ENCODE measurements at places on chromosomes 13 and 19. TPM values are rescaled to one million over a fixed set of nuclear protein-coding genes. Genes with fewer than 3 reads are reported as not detected.

Gene NLRP4
- not detected for total RNA-seq

- no peak for DNase-seq
- peaks cover 18% of the 10 kb centered on the region for H3K36me3 ChIP-seq
- H3K4me1 ChIP-seq = peaks cover 37% of the 10 kb centered on the region
- peak overlapping the region; percentile 95 for H3K4me3 ChIP-seq
Observed at GRCh38 chr19:10655457-10656312, 1.5 kb downstream of the ILF3 start.

GRCh38 chr13:55999709-56000108 lies 1141.0 kb upstream of the PRR20A start:
- no peak for DNase-seq
- no peaks in the 10 kb centered on the region for H3K27me3 ChIP-seq
- no peaks in the 10 kb centered on the region for H3K4me1 ChIP-seq
- H3K27ac ChIP-seq = no peak overlapping the region
- H3K36me3 ChIP-seq = no peaks in the 10 kb centered on the region

DNA sequence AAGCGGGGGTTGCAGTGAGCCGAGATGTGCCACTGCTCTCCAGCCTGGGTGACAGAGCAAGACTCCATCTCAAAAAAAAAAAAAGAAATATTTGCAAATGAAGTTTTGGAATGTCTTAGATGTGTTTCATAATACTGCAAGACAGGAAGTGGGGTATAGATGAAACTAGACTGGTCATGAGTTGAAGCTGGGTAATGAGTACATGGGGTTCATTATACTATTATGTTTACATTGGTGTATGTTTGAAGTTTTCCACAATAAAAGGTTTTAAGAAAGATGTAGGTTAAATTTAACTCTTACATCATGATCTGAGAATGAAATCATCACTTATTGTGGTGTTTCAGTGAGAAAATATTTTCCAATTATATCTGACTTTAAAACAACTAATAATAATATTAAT lies 19.0 kb downstream of the FNDC3A start:
- no peak overlapping the region for H3K4me3 ChIP-seq
- no peaks in the 10 kb centered on the region for H3K36me3 ChIP-seq
- no peak overlapping the region for H3K27ac ChIP-seq
- no peaks in the 10 kb centered on the region for H3K27me3 ChIP-seq
- no peaks in the 10 kb centered on the region for H3K4me1 ChIP-seq

- no peaks in the 10 kb centered on the region for H3K27me3 ChIP-seq
- peaks cover 49% of the 10 kb centered on the region for H3K4me1 ChIP-seq
- peaks cover 10% of the 10 kb centered on the region for H3K36me3 ChIP-seq
- no peak overlapping the region for H3K4me3 ChIP-seq
- no peak for DNase-seq
Observed at GRCh38 chr13:113548171-113548641, 36.3 kb upstream of the TFDP1 start.
